A549 treated with ZK216348 at 1 μM for 4 hours (cell line): ENCODE measurements at places on chromosomes 3 and 15. TPM values are rescaled to one million over a fixed set of nuclear protein-coding genes. Genes with fewer than 3 reads are reported as not detected.

GALNT15 gene
- total RNA-seq, result 0.04 to 0.21 TPM (median 0.19 TPM) in 3 of 5 replicates, not detected in the others

EFCAB12 gene
- 0.33 to 1.1 TPM (median 0.64 TPM) in 5 replicates for total RNA-seq

SCN5A gene
- 0.54 to 1.9 TPM (median 0.88 TPM) in 5 replicates for total RNA-seq

CLDN18 gene
- not detected in 5 replicates for total RNA-seq

LRRC49 gene
- 4.2 to 8.3 TPM (median 4.7 TPM) in 5 replicates for total RNA-seq

CHST13 gene
- total RNA-seq, result 0.41 to 1.3 TPM (median 1.1 TPM) in 5 replicates

MEGF11 gene
- total RNA-seq, result 0.18 to 0.86 TPM (median 0.44 TPM) in 5 replicates

LRRC2 gene
- total RNA-seq, result not detected in 5 replicates

PPARG gene
- total RNA-seq, result 34.3 to 43.0 TPM (median 40.4 TPM) in 5 replicates

ATP2B2 gene
- 0.12 to 0.21 TPM (median 0.14 TPM) in 4 of 5 replicates, not detected in the other for total RNA-seq

KNG1 gene
- 0.09 TPM in 1 of 5 replicates, not detected in the others for total RNA-seq

DNASE1L3 gene
- not detected in 5 replicates for total RNA-seq

TTLL3 gene
- total RNA-seq, result 5.3 to 8.0 TPM (median 6.6 TPM) in 5 replicates

P2RY1 gene
- 0.34 to 0.57 TPM (median 0.54 TPM) in 5 replicates for total RNA-seq

CD200 gene
- not detected in 5 replicates for total RNA-seq

INAFM2 gene
- total RNA-seq, result 4.1 to 8.1 TPM (median 5.3 TPM) in 5 replicates

IL17RD gene
- 0.56 to 1.8 TPM (median 1.00 TPM) in 5 replicates for total RNA-seq

GPR149 gene
- total RNA-seq, result not detected in 5 replicates

GOLGA8R gene
- 0.14 to 0.34 TPM (median 0.24 TPM) in 5 replicates for total RNA-seq

ARHGAP11A gene
- 51.8 to 104 TPM (median 89.0 TPM) in 5 replicates for total RNA-seq

MASP1 gene
- total RNA-seq, result not detected in 5 replicates

FES gene
- total RNA-seq, result 0.64 to 1.1 TPM (median 0.79 TPM) in 5 replicates

ZPLD1 gene
- 0.04 to 0.05 TPM in 2 of 5 replicates, not detected in the others for total RNA-seq
